GM12864 (cell line): ENCODE measurements at places on chromosomes 16 and 17.

- no peak for DNase-seq
Observed at GRCh38 chr16:68370581-68371275, 59.9 kb downstream of the PRMT7 start.

- DNase-seq = no peak
Observed at GRCh38 chr17:9350080-9350479, 225.5 kb downstream of the STX8 start.

GRCh38 chr17:82848022-82848592, 8.3 kb upstream of the ZNF750 start:
- no peak for DNase-seq

GRCh38 chr16:67936880-67937605, 393 bp upstream of the PSMB10 start:
- DNase-seq = peak; percentile 84

DNA sequence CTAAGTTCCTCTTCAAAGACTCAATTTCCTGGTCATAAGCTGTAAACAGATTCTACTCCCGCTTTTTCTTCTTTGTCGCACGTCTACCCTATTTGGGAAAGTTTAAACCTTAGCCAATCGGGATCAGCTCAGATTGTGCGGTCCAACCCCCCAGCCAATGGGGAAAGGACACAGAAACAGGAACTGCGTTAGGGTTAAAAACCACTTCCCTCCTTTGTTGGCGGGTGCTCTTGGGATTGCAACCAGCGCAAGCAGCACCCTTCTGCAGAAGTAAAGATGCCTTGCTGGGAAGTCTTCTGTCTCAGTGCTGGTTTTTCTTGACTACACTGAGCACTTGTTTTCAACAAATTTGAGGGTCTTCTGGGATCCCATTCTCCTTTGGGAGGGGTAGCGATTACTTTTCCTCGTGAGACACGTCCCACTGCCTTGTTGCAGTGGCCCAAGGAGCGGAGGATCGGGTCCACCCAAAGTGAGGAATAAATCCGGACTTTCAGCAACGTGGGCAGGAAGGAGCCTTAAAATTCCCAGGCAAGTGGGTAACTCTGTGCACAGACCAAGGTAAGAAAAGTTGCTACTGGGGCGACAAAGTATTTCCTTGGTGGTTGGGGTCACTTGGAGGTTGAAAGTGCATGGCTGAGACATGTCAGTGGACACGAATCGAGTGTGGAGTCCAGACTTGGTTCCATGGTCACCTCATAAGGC, 1.0 kb upstream of the YPEL3 start:
- DNase-seq = no peak

DNA sequence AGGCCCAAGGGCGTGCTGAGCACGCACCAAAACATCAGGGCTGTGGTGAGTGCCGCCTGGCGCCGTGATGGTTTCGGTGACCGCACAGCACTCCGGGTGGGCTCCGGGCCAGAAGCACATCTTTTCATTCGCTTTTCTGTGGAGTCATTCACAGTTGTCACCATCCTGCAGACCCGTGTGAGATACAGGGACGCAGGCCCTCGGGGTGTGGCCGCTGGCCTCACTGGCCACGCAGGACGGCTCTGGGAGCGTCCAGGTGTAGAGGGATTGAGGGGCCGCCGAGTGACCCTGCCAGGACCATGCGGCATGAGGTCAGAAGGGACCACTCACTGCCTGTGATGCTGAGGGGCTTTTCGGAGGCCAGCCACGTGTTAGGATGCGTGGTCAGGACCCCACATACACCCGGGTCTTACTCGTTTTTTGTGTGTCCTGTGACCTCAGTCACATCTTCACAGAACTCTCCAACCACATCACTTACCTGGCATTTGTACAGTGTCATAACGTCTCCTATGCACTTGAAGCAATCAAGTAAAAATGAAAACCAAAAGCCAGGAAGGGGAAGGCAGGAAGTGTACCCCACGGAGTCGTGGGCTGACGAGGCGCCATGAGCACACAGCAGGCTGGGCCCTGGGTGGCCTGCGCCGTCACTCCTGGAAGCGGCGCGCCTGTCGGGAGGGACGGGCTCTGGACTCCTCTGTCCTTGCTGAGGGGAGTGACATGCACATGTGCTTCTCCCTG, 7.8 kb downstream of the ACSF3 start:
- no peak for DNase-seq

DNA sequence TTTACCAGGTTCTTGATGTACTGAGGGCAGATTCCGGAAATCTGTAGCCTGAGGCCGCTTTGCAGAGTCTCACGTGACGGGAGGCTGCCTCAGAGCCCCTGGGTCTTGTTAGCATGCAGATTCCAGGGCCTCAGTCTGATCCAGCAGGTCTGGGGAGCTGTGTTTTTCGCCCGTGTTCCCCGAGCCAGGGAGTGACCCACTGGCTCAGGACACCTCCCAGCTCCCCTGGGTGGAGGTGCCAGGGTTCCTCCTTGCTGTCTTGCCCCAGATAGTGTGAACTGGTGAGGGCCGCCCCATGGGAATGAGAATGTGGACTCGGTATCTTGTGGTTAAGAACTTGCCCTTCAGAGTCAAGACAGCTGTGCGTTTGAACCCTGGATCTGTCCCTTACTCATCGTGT, 98.6 kb downstream of the OR1D5 start:
- DNase-seq = no peak

DNA sequence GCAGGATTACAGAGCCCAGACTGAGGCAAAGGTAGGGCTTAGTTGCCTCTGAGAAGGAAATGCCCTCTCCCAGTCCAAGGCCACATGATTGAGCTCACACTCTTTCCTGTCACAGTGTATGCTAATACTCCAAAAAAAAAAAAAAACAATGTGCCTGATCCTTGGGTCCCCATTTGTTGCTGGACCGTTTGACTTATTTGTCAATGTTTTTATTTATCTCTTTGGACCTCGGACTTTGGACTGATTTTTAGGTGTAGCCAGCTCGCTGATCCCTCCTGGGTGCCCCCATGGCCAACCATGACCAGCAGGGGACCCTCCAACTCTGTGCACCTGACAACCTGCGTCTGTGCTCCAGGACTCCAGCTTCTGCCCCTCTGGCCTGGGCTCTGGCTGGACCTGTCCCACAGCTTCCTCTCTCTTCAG, 622 bp upstream of the CCL16 start:
- no peak for DNase-seq

GRCh38 chr17:79617740-79618382, 7.0 kb upstream of the RBFOX3 start:
- DNase-seq = no peak

DNA sequence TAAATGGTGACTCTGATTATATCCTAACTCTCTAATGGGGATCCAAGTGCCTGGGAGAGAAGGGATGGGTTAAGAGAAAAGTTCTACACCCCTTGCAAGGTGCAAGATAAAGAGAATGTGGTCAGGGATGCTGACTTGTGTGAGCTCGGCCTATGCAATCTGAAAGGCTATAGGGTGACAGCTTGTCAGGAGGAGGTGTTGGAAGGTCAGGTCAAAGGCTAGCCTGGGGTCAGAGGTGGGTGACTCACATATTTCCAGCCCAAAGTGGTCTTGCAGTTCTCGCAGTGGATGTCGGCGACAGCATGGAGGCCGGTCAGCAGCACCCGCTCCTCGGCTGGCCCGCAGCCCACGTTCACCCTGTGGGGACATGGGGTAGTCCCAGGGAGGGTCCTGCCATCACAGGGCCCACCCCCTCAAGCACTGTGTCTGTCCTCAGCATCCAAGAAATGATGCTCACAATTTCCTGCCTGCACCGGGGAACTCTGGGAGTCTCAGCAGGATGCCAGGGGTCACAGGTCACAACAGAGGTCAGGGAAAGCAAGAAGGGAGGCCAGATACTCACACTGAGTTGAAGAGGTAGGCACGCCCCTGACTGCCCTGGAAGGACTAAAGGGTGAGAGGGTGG, 1.4 kb downstream of the YPEL3 start:
- DNase-seq = no peak

GRCh38 chr17:38751144-38751807, 1.3 kb upstream of the PSMB3 start:
- DNase-seq = no peak

GRCh38 chr17:67824735-67825626, at the start of gene BPTF:
BPTF (plus strand) TSS chr17:67825503; CDS start chr17:67825725, 222 bp downstream.
- peak; percentile 65 for DNase-seq

- peak; percentile 13 for DNase-seq
Observed at GRCh38 chr16:76653390-76654026, 376.3 kb downstream of the CNTNAP4 start.

DNA sequence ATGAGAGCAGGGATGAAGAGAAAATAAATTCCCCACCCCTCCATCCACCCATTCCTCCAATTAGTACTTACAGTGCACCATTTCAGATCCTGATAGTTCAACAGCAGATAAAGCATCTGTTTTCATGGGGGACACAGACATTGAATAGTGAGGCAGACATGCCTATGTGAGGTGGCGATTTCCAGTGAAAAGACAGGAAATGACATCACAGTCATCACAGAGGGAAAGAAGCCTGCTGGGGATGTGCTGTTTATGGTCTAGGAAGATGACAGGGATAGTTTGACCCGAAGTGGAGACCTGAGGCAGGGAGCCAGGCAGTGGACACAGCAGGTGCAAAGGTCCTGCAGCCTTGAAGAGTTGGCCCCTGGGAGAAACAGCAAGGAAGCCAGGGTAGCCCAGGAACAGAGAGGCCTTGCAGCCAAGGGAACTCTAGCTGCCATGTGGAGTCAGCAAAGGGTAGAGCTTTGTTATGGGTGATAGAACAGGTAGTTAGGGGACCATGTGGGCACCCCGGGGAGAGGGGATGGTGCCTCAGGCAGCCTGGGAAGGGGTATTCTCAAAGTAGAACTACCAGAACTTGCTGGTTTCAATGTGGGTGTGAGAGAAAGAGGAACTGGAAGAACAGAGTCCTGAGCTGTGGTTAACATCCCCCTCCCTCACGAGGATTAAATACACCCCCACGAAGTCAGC, 256.6 kb downstream of the CPPED1 start:
- DNase-seq = no peak

- no peak for DNase-seq
Observed at GRCh38 chr16:50640391-50640790, 40.7 kb downstream of the SNX20 start.

DNA sequence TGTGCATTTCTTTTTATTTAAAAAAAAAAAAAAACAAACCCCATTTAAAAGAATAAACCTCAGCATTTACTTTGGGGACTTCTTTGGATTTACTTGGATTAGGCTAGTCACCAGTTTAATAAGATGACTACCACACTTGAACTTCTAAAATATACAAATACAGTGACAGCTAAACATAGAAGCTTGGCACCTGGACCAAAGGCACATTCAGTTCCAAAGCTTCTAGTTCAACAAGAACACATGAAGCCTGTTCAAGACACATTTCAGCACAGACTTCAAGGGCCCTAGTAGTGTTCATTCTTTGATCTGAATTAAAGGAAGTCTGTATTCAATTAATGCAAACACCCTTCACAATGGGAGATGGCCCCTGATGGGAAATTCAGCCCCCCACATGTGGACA, 11.6 kb upstream of the ROGDI start:
- no peak for DNase-seq

- DNase-seq = no peak
Observed at GRCh38 chr16:700684-701584, 4.7 kb downstream of the FBXL16 start.

DNA sequence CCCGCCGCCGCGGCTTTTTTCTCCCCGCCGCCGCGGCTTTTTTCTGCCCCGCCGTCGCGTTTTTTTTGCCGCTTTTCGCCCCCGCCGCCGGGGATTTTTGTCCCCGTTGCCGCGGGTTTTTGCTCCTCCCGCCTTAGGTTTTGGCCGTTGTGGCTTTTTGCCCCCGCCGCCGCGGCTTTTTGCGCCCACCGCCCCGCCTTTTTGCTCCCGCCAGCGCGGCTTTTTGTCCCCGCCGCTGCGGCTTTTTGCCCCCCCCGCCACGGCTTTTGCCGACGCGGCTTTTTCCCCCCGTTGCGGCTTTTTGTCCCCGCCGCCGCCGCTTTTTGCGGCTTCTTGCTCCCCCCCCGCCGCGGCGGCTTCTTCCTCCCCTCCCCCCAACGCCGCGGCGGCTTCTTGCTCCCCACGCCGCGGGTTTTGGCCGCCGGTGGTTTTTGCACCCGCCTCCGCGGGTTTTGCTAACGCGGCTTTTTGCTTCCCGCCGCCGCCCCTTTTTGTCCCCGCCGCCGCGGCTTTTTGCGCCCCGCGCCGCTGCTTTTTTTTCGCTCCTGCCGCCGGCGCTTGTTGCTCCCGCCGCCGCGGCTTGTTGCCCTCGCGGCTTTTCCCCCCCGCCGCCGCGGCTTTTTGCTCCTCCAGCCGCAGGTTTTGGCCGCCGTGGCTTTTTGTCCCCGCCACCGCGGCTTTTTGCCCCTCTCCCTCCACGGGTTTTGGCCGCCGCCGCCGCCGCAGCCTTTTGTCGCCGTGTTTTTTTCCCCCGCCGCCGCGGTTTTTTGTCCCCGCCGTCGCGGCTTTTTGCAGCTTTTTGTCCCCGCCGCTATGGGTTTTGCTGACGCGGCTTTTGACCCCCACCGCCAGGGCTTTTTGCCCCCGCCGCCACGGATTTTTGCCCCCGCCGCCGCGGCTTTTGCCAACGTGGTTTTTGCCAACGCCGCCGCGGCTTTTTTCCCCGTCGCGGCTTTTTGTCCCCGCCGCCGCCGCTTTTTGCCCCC, 150.3 kb downstream of the KCNJ18 start:
- DNase-seq = no peak

DNA sequence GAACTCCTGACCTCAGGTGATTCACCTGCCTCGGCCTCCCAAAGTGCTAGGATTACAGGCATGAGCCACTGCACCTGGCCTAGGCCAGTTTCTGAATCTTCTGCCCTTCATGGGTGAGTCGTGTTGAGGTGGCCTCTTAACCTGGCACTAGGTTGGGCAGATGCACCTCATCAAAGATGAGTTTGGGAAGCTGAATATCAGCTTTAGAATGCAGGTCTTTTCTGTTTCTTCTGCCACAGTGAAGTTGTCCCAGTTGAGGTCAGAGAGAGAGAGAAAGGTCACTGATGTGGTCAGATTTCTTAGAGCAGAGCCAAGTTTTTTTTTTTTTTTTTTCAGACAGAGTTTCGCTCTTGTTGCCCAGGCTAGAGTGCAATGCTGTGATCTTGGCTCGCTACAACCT, 111.3 kb upstream of the WSCD1 start:
- no peak for DNase-seq

GRCh38 chr17:46813920-46814319, 4.6 kb downstream of the WNT3 start:
- no peak for DNase-seq

GRCh38 chr17:75592348-75593020, 4.9 kb downstream of the MYO15B start:
- no peak for DNase-seq

GRCh38 chr16:55703003-55704001, 47.5 kb downstream of the SLC6A2 start:
- DNase-seq = no peak

DNA sequence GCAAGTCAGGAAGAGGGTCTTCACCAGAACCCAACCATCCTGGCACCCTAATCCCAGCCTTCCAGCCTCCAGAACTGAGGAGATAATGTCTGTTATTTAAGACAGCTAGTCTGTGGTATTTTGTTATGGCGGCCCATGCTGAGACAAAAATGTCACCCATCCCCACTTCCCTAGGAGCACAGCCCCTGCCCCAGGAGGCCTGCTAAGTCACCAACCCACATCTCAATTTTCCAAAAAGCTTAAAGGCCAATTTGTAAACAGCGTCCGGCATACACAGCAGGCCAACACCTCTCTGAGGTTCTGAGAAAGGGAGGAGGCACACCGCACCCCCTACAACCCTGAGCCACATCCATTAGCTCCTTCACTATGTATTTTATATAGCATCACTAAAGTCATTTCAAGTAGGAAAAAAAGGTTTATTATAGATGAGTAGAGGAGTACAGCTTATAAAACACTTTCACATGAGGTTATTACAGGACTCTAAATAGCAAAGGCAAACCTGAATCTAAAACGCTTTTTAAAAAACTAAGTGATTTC, 6.9 kb downstream of the TMEM170A start:
- DNase-seq = no peak

GRCh38 chr17:50274897-50275221, 593 bp downstream of the TMEM92 start:
- DNase-seq = no peak
